Femur (tissue), 1 donor: ENCODE measurements at places on chromosomes 16 and 17.

GRCh38 chr16:70568601-70569237, 45.1 kb downstream of the SF3B3 start:
- no peak for DNase-seq

GRCh38 chr16:1978476-1979120, 2.7 kb downstream of the NOXO1 start:
- DNase-seq, result no peak

DNA sequence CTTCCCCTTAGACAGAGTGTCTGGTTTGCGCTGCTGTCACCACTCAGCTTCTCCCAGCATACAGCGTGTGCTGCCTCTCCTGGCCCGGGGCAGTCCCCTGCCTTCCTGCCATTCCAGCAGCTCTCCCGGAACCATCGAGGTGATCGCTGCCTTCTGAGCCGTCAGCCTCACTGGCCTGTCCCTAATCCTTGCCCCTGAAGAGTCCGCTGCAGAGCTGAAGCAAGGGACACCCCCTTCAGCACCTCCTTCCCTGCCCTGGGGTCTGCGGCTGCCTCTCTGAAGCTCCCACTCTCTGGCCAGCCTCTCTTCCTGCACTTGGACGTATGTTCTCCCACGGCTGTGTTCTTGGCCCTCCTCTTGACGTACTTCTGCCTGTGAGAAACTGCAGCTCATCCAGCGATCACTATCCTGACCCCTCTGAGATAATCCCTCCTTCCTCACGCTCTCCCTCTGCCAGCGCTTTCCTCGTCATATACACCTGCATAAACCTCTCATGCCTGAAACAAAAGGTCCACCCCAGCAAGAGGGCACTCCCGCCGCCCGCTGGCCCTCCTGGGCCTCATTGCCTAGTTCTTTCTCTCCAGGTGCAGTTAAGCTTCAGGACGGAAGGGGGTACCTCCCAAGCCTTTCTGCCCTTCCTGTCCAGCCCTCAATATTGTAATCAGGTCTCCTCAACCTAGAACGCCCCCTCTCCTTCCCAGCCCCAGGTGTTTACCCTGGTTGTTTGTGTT, 220.6 kb upstream of the CHMP6 start:
- DNase-seq, result no peak

GRCh38 chr17:13024016-13024415, 6.2 kb upstream of the ELAC2 start:
- DNase-seq, result no peak

GRCh38 chr16:14579266-14579665, 50.8 kb downstream of the PARN start:
- no peak for DNase-seq

DNA sequence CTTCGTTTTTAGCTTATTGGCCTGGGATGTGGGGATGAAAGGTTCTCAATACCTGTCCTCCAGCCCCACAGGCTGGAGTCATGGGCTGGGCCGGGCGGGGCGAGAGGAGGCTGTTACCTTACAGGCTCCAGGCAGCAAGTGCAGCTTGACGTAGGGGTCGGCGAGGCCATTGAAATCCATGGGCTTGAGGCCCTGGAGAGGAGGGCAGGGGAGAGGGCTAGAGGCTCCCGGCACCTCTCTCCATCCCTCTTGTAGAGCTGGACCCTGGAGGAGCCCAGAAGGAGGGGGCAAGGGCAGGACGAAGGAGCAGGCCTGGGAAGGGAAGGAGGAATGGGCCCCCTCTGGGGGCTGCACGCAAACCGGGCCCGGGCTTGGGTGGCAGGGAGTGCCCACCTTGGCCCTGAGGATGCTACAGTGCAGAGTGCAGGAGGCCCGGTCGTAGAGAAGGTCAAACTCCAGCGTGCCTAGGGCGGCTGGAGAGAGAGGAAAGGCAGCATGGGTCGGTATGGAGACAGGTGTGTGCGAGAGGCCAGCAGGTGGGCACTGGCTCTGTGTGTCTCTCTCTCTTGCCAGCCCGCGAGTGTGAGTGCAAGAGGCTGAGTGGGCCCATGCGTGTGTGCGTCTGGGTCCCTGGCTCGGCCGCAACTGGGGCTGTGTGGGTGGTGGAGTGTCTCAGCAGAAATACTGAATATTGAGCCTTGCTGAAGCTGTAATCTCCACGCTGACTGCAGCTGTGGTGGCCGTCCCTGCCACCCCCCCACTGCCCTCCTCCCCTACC, 1.6 kb downstream of the DOC2A start:
- no peak for DNase-seq

- peak; percentile 78 for DNase-seq
Measured at GRCh38 chr16:31427441-31428278, 500 bp downstream of the COX6A2 start.

DNA sequence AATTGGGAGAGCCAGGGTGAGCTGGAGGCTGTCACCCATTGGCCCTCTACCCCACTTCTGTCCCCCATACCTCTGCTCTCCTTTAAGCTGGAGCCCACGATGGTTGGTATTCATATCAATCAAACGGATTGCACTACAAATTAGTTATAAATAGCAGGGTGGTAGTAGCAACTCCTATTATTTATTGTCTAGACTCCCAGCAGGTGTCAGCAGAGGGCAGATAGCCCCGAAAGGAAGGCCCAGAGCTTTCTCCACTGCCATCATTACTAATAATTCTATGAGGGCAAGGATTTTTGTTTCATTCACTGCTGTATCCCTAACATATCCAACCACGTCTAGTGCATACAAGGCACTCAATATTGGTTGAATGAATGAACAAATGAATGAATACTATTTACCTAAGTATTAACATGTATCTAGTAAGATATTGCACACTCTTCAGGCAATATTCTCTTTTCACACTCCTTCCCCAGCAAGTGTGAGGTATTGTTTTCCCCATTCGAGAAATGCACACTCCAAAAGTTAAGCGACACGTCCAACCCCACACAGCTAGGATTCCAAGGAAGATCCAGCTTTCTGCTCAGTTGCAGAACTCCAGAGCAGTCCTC, 6.3 kb downstream of the C17orf50 start:
- DNase-seq, result no peak

DNA sequence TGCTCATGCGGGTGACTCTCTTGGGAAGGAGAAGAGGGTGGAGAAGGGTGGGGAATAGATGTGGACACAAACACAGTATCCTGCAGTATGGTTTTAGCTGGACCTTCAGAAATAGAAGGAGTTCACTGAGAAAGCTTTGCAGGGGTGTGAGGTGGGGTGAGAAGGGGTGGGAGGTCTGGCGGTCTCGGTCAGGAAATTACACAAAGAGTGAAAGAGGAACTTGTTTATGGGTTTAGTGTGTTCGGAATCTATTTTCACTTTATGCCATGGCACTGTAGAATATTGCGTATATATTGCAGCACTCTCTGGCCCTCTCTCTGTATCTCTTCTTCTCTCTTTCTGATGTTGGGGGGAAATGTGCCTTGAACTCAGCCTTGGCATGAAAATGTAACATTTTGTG, 148.2 kb upstream of the GOT2 start:
- peak; percentile 20 for DNase-seq

- DNase-seq, result no peak
Measured at GRCh38 chr17:82897514-82898249, 57.9 kb upstream of the ZNF750 start.

DNA sequence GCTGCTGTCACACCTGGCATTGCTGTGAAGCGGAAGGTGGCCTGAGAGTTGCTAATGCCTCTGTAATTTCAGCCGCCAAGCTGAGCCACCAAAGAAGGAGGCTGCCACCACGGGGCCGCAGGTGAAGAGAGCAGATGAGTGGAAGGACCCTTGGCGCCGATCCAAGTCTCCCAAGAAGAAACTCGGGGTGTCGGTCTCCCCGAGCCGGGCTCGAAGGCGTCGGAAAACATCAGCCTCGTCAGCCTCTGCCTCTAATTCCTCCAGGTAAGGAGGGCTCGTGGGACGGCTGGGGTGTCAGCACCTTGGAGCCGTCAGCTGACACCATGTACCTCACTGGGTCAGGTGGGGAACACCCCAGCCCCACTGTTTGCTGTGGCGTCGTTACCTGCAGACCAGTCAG, 16.2 kb upstream of the IL17C start:
- DNase-seq, result no peak

GRCh38 chr16:47876511-47876910, 279.3 kb downstream of the ABCC12 start:
- DNase-seq, result no peak

- DNase-seq, result no peak
Measured at GRCh38 chr16:50099957-50100648, 34.3 kb downstream of the HEATR3 start.

DNA sequence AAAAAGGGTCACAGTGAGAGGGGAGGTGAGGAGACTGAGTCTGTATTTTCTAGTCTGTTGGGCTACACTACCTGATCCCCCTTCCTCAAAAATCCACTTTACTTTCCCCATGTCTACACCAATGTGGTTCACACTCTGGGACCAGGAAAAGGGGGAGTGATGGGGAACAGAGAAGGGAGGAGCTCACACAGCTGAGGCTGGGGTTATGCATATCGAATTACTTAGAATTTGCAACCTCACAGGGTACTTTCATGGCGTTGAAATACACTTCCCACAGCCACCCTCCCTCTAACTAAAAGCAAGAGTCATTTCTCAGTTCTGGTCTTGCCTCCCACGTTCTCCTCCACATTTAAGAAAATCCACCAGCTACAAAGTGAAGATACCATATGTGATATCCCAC, 14.1 kb downstream of the MAPT start:
- DNase-seq, result no peak

- DNase-seq, result peak; percentile 79
Measured at GRCh38 chr17:17075125-17075781, 33.0 kb downstream of the MPRIP start.

DNA sequence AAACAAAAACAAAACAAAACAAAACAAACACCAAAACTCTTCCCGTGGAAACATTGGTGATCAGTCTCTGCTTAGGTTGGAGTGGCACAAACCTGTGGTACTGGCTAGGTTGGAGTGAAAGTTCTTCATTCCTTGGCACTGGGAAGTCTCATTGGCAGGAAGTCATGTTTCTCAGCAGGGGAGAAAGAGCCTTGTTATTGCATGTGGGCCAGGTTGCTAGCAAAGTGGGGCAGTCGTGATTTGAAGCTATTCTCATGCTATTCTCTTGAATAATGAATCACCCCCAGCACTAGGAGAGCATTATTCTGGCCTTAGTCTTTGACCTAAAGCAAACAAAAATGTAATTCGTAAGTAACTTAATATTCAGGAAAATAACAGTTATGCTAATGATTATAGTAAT, 24.3 kb upstream of the B4GALNT2 start:
- DNase-seq, result no peak

- DNase-seq, result peak; percentile 53
Measured at GRCh38 chr16:88783391-88784073, 1.5 kb downstream of the PIEZO1 start.

- no peak for DNase-seq
Measured at GRCh38 chr16:31485571-31485970, 2.6 kb downstream of the SLC5A2 start.

GRCh38 chr17:48809182-48809581, 7.8 kb downstream of the TTLL6 start:
- no peak for DNase-seq

GRCh38 chr16:85390511-85391174, 222.5 kb upstream of the GSE1 start:
- DNase-seq, result peak; percentile 72

DNA sequence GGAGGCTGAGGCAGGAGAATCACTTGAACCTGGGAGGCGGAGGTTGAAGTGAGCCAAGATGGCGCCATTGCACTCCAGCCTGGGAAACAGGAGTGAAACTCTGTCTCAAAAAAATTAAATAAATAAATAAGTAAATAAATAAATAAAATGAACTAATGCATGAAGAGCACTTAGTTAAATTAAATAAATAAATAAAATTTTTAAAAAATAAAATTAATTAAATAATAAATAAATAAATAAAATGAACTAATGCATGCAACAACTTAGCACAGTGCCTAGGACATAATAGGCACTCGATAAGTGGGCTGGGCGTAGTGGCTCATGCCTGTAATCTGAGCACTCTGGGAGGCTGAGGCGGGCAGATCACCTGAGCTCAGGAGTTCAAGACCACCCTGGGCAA, 15.6 kb upstream of the CEP20 start:
- DNase-seq, result no peak

- DNase-seq, result peak; percentile 22
Measured at GRCh38 chr16:73433731-73434307, 385.9 kb upstream of the ZFHX3 start.

DNA sequence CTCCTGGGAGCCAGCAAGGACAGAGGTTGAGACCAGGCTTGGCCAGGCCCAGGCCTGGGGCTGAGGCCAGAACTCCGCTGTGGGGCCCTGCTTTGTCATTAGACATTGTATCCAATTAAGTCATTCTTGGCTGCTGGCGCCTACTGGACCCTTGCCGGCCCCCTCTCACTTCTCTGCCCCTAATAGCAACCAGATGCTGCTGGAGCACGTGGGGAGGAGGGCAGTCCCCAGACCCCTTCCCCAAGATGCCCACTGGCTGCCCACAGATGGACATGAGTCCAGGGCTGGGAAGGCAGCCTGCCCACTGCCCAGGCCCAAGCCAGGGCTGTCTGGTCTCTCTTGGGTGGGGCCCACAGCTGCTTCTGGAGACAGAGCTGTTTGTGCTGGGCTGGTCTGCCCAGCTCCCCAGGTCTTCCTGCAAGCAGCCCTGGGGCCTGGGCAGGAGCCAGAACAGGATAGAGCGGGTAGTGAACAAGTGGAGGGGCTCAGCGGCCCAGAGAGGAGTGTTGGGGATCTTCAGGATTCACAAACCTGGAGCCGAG, 7.8 kb downstream of the PLXDC1 start:
- DNase-seq, result peak; percentile 88

DNA sequence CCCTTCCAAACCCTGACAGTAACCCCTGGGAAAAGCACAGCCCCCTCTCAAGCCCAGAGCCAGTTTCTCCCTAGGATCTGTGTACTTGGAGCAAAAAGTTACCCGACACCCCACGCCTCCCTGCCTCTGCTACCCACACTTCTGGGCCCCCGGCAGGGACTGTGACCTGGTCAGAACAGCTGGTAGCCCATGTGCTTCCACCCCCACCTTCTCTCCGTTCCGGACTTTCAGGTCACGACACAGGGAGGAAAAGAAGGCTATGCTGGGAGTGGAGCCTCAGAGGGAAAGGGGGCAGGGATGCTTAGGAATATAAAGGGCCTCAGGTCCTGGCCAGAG, 6.4 kb downstream of the PPY start:
- DNase-seq, result no peak

DNA sequence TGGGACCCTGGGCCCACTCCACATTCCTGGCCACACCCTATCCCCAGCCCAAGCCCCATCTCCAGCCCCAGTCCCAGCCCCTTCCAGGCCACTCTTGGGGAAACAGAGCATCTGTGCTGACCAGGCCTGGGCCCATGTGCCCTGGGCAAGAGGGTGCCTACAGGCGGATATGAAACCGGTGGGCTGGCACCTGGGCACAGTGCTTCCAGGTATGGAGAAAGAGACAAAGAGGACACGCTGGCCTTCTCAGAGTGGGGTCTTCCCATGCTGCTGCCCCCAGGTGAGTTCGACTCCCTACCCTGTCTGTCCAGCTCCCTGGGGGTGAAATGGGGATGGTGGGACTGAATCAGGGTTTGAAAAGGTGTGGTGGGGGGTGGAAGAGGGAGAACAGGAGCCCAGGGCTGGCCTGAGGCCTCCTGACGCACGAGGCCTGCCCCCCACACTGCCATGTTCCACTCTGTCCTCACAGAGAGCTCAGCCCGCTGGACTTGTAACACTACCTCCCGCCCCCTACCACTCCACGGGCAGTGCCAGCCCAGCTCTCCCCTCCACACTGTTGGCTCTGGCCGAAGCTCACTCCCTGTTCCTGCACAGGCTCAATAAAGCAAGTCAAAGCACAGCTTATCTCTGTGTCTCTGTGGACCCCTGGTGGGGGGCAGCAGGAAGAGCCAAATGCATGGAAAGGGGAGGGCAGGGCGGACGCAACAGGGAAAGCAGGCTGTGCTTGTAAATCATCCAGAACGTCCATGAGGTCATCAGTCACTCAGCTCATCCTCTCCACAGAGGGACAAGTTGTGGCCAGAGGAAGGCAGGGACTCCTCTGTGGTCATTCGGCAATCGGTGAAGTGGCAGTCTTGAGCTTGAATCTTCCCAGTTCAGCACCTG, 71.1 kb upstream of the TMEM97 start:
- no peak for DNase-seq
